Heart left ventricle (tissue), 16 donors: ENCODE measurements at places on chromosomes 11 and 22. TPM values are rescaled to one million over a fixed set of nuclear protein-coding genes. Genes with fewer than 3 reads are reported as not detected.

The ELP4 gene
- 11.0 TPM for polyA plus RNA-seq

The MRGPRX3 gene
- polyA plus RNA-seq, result not detected

The NNMT gene
- polyA plus RNA-seq, result 27.9 TPM

The POTEH gene
- polyA plus RNA-seq, result not detected

The RAC2 gene
- 4.6 TPM for polyA plus RNA-seq

GRCh38 chr11:95993438-95994298 lies 69.8 kb upstream of the MTMR2 start:
- H3K27me3 ChIP-seq, result no peaks in the 10 kb centered on the region
- no peak overlapping the region for H3K27ac ChIP-seq
- no peak for DNase-seq
- no peaks in the 10 kb centered on the region for H3K4me1 ChIP-seq
- no peaks in the 10 kb centered on the region for H3K36me3 ChIP-seq

GRCh38 chr22:43399338-43399979 lies 12.4 kb upstream of the MPPED1 start:
- H3K36me3 ChIP-seq, result no peaks in the 10 kb centered on the region
- no peaks in the 10 kb centered on the region for H3K4me1 ChIP-seq
- H3K27ac ChIP-seq, result no peak overlapping the region
- H3K27me3 ChIP-seq, result no peaks in the 10 kb centered on the region

DNA sequence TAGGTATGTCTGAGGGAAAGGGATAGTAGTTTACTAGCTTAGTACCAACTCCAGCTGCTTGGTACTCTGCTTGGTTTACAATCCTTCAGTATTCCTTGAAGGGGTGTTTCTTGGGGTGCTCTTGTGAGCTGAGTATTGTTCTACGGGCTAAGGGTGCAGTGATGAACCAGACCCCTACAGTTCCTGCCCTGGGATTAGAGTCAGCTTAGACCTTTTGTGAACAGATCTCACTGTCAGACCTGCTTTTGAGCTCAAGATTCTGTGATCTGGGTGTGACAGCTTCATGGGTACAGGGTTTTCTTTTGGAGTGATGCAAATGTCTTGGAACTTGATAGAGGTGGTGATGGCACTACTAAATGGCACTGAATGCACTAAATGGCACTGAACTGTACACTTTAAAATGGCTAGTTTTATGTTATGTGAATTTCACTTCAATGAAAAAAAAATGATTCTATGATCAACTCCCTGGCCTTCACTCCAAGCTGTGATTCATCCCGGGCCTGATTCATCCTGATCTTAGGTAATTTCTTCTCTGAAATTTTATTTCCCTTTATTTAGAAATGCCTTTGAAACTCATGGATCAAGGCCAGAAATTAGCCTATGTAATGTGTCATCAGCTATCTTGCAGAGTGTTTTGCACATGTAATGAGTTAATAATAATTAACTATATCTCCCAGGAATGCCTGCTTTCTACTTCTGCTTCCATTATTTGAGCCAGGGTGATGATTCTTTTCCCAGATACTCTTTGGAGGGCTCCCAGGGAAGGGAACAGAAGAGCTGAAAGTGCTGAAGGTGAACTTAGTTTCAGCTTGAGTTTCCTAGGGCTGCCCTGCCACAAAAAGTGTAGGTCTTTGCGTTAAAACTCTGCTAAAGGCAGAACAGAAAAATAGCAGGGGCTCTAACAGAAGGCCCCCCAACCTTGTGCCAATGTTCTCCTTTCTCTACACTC lies 87.9 kb downstream of the NCAM1 start:
- no peaks in the 10 kb centered on the region for H3K4me1 ChIP-seq
- no peak overlapping the region for H3K4me3 ChIP-seq
- no peak overlapping the region for H3K27ac ChIP-seq
- no peak for DNase-seq

GRCh38 chr11:16528639-16529038 lies 172.3 kb upstream of the SOX6 start:
- DNase-seq, result no peak
- peaks cover 33% of the 10 kb centered on the region for H3K4me1 ChIP-seq
- H3K27ac ChIP-seq, result no peak overlapping the region
- H3K4me3 ChIP-seq, result no peak overlapping the region
- H3K27me3 ChIP-seq, result no peaks in the 10 kb centered on the region

- DNase-seq, result no peak
- H3K4me1 ChIP-seq, result no peaks in the 10 kb centered on the region
- no peaks in the 10 kb centered on the region for H3K36me3 ChIP-seq
- H3K27me3 ChIP-seq, result no peaks in the 10 kb centered on the region
- H3K27ac ChIP-seq, result no peak overlapping the region
- H3K4me3 ChIP-seq, result no peak overlapping the region
These were observed 4.5 kb downstream of the OR5B21 start for GRCh38 chr11:58503361-58503856.
